Mucosa of descending colon (tissue), 3 donors: ENCODE measurements at places on chromosomes 7 and 10. TPM values are rescaled to one million over a fixed set of nuclear protein-coding genes. Genes with fewer than 3 reads are reported as not detected.

The POLL gene
- total RNA-seq = 27.2 TPM

The SPOCK2 gene
- 3.1 TPM for total RNA-seq

The ZNF804B gene
- not detected for total RNA-seq

The GATA3 gene
- 0.87 TPM for total RNA-seq

The KCNK18 gene
- not detected for total RNA-seq

The STEAP2 gene
- 23.1 TPM for total RNA-seq

DNA sequence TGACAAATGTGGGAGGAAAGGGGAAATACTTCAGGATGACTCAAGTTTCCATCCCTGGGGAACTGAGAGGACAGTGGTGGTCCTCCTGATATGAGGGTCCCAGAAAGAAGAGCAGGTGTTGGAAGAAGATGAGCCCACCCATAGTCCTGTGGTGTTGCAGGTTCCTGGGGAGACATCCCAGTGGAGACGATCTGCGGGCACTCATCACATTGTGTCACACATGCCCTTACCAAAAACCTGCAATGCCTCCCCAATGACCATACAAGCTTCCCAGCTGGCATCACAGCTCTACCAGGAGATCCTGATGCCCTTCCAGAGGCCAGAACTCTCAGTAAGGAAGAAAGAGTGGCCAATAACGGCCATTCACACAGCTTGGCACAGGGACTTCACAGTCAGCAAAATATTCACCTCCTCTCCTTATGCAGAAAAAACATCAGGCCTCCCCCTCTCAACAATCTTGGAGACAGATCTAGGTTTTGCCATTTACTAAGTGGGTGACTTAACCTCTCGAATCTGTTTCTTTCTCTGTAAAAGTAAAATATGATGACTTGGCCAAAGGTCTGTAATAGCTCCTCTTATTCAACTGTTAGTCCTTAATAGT, 9.0 kb downstream of the PUS7 start:
- DNase-seq = no peak

DNA sequence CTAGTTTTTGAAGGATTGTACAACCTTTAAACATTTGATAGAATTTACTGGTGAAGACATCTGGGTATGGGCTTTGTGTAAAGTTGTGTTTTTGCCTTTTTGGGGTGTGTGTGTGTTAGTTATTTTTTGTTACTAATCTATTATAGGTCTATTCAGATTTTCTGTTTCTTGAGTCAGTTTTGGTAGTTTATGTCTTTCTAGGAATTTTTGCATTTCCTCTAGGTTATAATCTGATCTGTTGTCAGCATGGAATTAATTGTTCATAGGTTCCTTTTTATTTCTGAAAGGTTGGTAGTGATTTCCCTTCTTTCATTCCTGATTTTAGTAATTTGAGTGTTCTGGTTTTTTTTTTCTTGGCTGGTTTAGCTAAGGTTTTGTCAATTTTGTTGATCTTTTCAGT, 17.7 kb downstream of the SEPTIN7 start:
- no peak for DNase-seq

DNA sequence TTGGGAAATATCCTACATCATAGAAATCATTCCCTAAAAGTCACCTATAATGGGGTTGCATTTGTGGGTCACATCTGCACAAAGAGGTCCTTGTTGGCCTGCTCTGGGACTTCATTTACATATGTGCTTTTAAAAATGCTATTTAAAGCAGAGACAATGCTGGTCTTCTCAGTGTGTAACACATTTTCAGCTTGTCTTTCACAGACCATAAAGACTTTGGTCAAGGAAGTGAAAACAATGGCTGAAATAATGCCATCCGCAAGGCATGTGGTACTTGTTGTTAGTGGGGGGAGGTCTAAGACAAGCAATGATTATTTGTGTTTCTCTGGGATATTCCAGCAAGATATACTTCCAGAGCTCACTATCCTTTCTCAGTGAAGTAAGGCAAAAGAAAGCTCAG, 84.6 kb upstream of the PDLIM1 start:
- no peak for DNase-seq

- DNase-seq = no peak
Observed at GRCh38 chr7:95028683-95029082, 121.3 kb downstream of the PPP1R9A start.

DNA sequence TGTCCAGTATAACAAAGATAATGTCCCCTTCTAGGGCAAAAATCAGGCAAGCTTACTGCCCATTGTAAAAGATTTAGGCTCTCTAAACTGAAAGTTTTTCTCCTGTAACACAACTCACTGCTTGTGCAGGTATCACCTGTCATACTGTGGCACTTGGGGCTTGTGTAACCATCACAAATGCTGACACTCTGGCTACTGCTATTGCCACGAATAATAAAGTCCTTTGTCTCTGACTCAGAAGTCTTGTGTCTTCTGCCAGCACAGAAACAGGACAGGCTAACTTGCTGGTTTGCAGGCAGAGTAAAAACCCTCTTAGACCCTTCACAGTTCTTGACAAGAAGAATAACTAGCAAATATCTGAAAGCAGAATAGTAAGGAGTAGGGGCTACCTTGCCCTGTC, 273.9 kb downstream of the RPS24 start:
- no peak for DNase-seq

DNA sequence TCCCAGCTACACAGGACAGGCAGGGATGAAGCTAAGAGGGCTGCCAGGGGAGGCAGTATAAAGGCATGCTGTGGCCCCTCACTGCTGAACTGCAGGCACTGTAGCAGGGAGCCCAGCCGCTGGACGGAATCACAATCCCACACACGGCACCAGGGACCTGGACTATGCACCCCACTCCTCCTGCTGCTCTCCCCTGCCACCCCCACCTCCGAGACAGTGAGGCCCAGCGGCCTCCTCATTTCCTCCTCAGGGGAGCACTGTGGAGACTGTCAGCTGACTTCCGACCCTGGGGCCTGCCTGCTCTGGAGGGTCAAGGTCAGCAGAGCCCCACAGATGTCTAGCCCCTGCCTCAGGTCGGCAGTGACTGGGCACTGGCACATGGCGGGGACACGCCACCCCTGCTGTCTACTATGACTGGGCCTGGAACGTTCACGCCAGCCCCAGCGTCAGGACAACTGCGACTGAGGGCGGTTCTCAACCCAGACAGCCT, 92.7 kb downstream of the FAM53B start:
- no peak for DNase-seq

DNA sequence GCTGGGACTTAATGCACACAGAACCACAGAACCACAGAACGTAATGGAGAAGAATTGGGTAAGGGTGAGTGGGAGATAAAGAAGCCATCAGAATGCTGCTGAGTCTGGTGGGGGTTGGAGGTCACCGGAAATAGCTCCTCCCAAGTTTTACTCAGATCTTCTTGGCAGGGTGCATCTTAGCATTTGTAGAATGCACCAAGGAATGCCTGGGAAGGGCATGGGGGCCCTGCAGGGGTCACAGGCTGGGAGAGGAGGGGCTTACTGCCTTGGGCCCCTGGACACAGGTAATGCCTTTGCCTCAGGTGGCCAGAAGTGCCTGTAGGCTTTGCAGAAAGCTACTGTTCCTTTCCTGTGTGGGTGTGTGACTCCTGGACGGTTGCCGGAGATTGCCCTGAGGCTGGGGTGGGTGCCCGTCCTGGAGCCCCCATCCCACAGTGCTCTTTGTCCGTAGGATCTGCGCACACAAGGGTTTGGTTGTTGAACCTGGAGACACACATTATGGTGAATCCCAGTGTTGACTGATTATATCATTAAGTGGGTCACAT, 55.1 kb downstream of the MGMT start:
- DNase-seq = no peak

DNA sequence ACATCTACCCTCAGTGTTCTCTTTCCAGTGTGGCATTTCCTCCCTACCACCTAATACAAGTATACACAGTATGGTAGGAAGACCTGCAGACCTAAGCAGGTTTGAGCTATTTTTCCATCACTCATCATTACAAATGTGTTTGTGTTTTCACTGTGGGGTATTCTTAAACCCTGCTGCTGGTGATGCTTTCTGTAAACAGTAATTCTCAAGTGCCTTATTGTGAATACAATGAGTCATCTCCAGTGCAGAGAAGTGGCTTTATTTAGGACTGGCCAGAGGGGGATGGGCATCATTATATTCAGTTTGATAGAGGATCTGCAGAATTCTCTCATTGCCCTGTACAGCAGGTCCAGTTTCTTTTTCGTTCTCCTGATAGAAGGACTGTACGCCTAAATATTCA, 63.7 kb downstream of the GRM8 start:
- no peak for DNase-seq

DNA sequence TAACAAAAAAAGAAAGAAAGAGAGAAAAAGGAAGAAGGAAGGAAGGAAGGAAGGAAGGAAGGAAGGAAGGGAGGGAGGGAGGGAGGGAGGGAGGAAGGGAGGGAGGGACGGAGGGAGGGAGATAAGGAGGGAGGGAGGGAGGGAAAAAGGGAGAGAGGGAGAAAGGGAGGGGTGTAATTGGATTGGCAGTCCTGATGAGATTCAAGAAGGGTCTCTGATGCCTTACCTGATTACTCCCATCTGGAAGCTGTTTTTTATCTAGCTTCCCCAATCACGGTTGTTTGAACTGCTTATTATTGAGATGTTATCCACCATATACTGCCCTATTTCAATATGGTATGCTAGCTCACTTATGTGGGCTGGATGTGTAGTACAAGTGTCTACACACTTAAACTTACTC, 27.3 kb downstream of the GNG11 start:
- DNase-seq = no peak

- DNase-seq = no peak
Observed at GRCh38 chr7:144862612-144863319, 26.9 kb upstream of the TPK1 start.

DNA sequence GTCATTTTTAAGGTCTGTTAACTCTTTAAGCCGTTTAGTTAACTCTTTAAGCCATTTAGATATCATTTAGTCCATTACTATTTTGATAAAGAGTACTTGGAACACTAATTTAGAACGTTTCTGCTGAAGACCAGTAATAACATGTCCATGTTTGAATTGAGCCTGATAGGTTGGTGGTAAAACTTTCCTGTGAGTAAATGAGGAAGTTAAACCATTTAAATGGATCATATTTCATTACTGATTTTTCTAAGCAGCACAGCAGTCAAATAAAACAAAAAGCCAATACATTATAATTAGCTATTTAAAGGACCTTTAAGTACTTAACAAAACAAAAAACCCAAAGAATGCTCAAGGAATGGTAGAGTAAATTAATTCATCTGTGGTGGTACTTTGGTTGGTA, 29.4 kb downstream of the PHTF2 start:
- no peak for DNase-seq

GRCh38 chr10:3925184-3925583, 140.2 kb upstream of the KLF6 start:
- DNase-seq = no peak
